ENCODE measurements at places on chromosomes 13 and 19.

DNA sequence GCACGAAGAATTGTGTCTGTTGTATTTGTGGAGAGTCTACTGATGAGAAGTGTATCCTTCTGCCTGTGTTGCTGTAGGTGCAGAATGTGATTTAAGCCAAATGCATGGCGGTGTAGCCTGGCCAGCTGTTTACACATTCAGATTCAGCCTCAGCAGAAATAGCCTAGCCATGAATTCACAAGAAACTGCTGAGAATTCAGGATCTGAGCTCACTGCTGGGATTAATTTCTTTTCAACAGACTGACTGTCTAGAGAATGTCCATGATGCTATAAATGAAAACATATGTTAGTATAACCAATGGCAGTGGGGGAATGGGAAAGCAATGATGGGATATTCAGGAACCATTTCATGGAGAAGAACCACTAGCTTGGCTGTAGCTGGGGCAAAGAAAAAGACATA is 77.4 kb upstream of the RNF113B start:
- no peak for DNase-seq

- peak; percentile 73 for DNase-seq
Observed at GRCh38 chr19:6412447-6413091, 12.0 kb downstream of the KHSRP start.

DNA sequence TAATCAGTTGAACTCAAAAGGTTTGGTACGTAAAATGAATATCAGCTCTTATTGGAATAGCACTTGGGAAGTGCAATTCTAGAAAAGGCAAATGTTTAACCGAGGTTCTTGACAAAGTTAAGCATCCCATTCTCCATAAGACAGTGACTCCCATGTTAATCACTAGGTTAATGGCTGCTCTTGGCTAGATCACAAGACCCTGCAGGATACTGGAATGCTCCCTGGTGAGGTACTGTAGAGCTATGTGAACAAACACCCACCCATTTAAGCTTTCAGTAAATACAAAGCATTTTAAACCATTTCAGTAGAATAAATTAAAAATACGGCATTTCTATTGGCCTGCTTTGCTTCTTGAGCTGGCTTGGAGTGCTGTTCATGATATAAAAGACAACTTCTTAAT is 56.5 kb downstream of the TDRD3 start:
- no peak for DNase-seq

- no peak for DNase-seq
Observed at GRCh38 chr13:71503781-71504180, 363.2 kb downstream of the DACH1 start.

DNA sequence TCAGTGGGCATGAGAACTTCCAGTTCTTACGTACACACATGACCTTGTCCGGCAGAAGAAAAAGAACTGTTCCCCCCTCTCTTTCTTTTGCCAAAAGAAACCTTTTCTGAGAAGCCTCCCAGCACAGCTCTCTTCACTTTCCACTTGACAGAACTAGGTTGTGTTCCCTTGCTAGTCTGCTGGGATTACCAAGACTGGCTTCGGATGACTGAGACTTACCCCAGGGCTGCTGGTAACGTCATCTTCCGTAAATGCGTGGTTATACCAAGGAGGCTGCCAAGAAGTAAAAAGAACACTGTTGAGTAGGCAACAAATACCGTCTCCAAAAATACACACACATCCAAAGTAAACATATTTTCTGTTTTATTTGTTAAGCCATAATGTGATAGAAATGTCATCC is 908.2 kb downstream of the EFNB2 start:
- no peak for DNase-seq

GRCh38 chr13:72165276-72165675 is 298.3 kb upstream of the DACH1 start:
- DNase-seq, result no peak

DNA sequence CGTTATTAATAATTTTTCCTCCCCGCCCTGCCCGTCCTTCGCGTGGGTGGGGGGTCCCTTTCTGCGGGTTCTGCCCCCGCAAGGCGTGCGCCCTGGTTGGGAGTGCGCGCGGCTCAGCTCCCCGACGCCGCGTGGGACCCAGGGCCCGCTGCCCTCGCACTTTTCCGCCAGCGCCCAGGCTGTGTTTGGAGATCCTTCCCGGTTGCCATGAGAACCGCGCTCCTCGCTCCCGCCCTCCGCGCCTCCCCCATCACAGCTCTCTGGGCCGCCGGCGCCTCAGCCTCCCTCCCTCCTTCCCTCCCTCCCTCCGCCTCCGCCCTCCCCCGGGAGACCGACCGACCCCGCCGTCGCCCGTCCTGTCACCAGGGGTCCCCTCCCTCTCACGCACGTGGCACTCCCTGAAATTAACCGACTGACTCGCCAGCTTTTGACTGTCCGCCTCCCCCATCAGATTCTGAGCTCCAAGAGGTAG is 2.4 kb upstream of the SSBP4 start:
- DNase-seq, result no peak

DNA sequence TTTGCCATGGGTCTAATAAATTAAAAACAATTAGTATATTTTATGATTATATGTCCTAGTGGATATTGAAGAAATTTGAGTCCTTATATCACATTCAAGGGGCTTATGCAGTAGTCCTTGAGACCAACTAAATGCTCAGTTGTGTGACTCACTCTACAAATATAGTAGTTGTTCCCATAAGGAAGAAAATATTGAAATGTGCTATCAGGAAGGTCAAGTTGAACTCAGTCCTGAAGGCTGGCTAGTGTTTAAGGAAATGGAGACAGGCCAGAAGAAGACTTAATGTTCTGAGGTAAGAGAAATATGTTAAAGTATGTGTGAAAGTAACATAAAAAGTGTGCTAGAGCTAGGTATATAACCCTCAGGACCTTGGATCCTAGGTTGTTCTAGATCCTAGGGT is 766.1 kb upstream of the GPC6 start:
- DNase-seq, result no peak

GRCh38 chr19:37953918-37954303 is 46.9 kb downstream of the SIPA1L3 start:
- no peak for DNase-seq

DNA sequence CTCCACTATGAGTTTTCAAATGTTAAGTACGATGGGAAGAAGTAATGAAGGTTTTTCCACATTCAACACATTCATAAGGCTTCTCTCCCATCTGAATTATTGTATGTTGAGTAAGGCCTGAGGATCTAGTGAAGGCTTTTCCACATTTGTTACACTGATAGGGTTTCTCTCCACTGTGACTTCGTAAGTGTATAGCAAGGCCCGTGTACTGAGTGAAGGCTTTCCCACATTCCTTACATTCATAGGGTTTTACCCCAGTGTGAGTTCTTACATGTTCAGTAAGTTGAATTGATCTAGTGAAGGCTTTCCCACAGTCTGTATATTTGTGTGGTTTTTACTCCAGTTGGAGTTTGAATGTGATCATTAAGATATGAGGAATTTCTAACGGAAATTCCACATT is 44.4 kb downstream of the ZNF846 start:
- no peak for DNase-seq

- DNase-seq, result no peak
Observed at GRCh38 chr13:109780845-109781383, 5.5 kb downstream of the IRS2 start.

DNA sequence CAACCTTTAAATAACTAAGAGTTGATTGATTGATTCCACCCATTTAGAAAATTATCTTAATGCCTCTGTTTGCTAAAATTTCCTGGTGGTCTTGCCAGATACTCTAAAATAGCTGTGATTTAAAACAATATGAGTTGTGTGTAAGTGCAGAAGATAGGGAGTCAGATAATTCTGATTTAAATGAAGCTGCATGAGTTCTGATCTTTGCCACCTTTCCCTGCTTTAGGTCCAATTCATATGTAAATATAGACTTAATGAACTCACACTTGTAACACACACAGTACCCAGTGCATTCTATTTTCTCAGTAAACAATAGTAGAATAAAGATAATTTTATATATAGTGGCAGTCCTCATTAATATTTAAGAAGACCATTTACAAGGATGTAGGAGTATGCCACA is 981.8 kb downstream of the SLITRK1 start:
- DNase-seq, result no peak

DNA sequence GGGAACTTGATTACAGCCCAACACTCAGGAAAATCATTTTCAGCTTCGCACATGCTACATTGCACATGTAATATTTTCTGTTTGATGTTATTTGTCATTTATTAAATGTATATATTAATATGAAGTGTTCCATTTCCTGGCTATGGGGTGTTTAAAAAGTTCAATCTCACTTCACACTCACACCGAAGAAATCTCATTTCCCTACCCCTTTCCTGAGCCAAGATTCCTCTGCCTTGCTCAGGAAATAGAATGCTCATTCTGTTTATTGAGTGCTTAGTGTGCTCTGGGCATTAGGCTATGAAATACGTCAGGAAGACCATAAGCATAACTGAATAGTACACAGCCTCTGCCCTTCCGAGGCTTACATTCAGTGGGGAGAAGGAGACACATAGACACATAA is 331.9 kb upstream of the TSHZ3 start:
- no peak for DNase-seq

GRCh38 chr13:21079761-21080592 is 18.6 kb upstream of the LATS2 start:
- DNase-seq, result no peak

GRCh38 chr13:41905600-41906254 is 55.2 kb downstream of the VWA8 start:
- no peak for DNase-seq

DNA sequence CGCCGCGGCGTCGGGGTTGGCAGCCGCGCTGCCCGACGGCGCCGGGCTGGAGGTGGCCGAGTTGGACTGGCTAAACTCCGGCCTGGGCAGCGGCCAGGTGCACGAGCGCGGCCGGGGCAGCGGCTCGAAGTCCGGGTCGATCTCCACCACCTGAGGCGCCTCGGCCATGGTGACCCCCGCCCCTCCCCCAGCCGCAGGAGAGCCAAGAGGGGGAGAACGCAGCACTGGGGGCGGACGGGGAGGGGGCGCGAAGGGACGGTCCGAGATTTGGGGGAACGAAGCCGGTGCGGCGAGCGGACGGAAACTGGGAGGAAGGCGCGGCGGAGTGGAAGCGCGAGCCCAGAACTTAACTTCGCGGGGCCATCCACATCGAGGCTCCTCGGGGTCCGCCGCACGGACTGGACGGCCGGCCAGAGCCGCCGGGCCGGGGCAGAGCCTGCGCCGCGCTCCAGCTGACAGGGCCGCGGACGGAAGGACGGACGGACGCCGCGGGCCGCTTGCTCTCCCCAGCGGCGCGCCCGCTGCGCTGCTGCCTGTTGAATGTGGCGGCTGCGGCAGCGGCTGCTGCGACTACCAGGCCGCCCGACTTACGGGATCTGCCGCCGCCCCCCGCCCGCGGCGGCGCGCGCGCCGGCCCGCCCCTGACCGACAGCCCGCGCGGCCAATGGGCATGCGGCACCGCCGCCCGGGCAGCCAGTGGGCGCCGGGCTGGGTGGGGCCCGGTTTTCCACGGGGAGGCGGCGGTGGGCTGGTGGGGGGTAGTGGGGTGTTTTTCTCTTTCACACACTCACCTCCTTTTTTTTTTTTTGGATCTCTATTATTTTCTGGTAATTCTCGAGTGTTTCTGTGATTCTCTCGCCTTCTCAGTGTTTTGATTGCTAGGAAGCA is at the start of gene FOXO1:
FOXO1 (minus strand) TSS at position 597 of the 888 bp plus-strand sequence; CDS start at position 168, 429 bp downstream.
- DNase-seq, result peak; percentile 93

DNA sequence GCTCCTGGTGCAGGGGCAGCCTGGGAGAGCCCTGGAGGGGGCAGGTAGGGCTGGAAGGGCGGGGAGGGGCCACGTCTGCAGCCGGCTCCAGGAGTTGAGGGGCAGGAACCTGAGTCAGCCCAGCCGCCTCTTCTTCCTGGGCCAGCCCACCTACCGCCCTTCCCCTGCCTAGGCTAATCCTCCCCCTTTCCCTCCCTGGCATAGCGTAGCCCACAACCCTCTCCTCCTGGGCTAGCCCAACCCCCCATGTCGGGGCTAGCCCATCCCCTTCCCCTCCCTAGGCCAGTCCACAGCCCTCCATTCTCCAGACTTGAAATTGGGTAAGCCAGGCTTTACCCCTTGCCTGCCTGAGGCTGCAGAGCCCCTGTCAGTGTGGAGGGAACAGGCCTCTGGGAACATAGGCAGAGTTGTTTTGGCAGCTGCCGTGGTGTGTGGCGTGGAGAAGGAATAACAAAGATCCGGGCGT is 20.6 kb upstream of the WDR18 start:
- no peak for DNase-seq

DNA sequence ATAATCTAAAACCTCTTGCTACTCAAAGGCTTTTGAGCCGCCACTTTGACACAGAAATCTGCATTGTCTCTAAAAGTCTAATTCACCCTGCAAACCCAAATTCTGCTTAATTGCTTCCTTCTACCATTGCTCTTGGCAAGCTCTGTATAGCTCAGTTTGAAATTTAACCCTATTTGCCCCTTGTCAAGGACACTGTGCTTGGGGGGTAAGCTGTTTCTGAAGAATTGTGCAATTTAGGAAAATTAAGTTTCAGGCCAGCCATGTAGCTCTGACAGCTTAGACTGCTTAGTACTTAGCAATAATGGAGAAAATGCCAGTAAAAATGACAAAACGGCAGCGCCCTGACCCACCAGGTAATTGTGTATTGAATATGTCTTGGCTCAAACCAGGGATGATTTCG is 282.2 kb downstream of the OLFM4 start:
- no peak for DNase-seq

- no peak for DNase-seq
Observed at GRCh38 chr19:49414256-49414655, 9.0 kb downstream of the PTH2 start.

DNA sequence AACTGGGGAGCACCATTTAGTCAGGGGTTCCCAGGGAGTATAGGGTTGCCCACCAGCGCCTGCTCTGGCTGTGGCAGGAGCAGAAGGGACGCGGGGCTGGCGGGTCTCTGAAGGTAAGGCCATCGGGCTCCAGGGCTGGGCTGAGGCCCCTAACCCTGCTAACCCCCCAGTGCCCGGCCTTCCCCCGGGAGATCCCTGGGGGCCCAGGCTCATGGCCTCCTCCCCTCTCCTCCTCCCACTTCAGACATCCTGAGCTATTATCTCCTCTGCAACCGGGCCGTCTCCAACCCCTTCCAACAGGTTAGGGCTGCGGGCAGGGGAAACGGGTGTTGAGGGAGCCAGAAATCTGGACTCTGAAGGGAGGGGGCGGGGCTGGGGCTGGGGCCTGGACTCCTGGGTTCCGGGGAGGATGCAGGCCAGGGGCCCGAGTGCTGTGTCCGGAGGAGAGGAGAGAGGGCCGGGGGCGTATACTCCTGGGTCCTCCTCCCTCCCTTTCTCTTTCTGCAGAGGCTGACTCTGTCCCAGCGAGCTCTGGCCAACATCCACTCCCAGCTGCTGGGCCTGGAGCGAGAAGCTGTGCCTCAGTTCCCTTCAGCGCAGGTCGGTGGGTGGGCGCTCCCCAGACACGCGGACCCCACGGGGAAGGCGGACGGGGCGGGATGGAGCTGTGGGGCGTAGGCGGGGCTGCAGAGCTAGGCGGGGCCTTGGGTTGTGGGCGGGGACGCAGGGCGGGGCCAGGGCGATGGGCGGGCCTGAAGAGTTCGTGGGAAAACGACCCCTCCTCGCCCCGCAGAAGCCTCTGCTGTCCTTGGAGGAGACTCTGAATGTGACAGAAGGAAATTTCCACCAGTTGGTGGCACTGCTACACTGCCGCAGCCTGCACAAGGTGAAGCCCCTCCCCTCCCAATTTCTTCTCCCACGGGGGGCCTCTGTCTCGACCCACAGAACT is 15.3 kb downstream of the TTYH1 start:
- no peak for DNase-seq
